ENCODE measurements at places on chromosomes 3 and 15.

GRCh38 chr15:64731012-64731804, 44.2 kb downstream of the RBPMS2 start:
- no peak for DNase-seq

- DNase-seq: no peak
Measured at GRCh38 chr15:98083203-98083910, 122.9 kb downstream of the ARRDC4 start.

DNA sequence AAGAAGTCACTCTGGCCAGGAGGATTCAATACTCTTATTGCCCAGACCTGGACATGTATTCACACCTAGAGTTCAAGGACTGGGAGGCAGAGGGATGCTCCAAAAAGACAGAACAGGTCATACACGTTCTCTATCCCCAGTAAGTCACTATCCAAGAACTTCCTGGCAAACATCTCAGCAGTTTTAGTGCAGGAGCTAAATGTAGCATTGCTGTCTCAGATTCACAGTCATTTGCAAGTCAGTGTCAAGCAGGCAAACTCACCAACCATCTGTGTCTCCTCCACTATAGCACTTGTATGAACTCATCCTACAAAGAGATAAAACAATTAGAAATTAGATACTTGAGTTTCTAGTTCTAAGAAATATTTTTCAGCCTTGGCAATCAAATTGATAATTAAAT, 38.4 kb downstream of the ABHD17C start:
- DNase-seq: no peak

DNA sequence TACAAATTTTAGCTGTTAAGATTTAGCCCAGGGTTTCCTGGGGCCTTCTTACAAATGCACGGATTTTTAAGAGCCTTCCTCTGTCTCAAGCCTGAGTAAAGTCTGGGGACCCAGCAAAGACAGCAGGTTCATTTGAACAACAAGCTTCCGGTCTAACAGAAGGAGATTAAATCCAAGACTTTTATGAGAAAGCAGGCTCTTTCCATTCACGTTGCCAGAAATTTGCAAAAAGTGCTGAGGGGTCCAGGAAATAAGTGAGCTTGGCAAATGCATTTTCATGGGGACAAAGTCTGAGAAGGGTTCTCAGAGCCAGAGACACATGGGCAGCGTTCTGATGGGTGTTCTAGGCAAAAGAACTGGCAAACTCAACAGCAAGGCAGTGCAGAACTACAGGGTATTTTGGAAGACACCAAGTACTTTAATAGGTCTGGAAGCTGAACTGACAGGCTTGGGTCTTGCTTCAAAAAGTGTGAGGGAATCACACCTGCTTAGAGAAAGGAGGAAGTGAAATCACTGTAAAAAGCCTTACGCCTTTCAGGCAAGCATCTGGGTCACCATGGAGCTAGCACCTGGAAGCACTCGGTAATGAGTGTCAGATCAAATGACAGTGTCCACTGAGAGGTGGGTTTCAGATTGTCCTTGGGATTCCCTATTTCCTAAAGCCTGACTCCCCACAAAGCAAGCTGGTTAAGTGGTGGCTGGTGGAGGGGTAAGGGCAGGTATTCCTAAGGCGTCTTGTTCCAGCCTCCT, 115.8 kb upstream of the ARHGEF3 start:
- no peak for DNase-seq

GRCh38 chr15:65414841-65415621, 7.7 kb downstream of the IGDCC4 start:
- DNase-seq: peak; percentile 77

DNA sequence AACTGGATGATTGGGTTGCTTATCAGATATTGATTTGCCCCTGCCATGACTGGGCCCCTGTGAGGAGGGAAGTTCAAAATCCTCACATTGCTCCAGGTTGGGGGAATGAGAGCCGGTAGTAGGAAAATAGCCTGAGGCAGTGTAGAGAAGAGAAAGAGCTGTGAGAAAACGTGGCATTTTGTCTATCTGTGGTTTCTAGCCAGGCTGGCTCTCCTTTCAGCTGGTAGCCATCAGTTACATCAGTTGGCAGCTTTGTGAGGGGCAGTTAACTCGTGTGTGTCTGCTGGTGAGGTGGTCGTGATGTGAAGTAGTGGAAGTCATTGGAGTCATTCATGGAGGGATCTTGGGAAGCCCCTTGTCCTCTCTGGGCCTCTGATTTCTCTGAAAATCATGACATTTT, 5.2 kb downstream of the ESYT3 start:
- DNase-seq: no peak

GRCh38 chr15:68010361-68011153, 43.6 kb upstream of the PIAS1 start:
- no peak for DNase-seq

GRCh38 chr3:152618529-152618928, 216.4 kb upstream of the P2RY1 start:
- no peak for DNase-seq

DNA sequence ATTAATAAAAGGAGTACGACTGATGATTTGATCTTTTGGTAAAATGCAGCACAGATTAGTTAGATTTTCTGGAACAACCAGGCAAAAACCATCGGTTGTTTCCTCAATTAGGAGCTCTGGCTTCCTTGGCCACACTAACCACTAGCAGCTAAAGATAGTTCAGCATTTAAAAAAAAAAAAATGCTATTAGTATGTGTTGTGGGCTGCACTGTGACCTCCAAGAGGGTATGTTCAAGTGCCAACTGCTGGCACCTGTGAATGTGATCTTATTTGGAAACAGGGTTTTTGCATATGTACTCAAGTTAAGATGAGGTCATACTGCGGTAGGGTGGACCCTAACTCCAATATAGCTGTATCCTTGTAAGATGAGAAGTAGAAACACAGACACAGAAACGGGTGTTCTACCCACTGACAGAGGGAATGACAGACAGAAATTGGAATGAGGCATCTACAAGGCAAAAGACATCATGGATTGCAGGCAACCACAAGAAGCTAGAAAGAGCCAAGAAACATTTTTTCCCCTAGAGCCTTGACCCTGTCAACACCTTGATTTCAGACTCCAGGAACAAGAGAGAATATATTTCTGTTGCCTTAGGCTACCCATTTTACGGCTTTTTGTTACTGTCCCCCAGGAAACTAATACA, 534.6 kb upstream of the ROBO2 start:
- no peak for DNase-seq

DNA sequence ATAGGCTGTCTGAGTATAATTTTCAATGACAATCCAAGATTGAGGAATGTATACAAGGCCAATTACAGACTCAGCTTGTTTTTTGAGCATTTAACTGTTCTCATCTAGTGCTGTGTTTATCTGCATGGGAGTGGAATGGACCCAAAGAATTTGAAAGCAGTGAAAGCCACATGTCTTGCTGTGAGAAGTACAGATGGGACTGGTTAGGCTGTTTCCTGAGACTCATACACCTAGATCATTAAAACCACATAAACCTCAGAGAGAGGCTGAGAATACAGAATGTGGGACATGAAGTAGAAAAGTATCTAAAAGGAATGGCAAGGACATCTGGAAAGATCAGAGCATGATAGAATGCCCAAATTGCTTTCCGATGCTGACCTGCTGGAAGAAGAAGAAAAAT, 224.6 kb downstream of the NLGN1 start:
- no peak for DNase-seq

GRCh38 chr3:131699001-131699400, 196.2 kb upstream of the MRPL3 start:
- no peak for DNase-seq

- no peak for DNase-seq
Measured at GRCh38 chr15:68484696-68485400, 52.9 kb upstream of the ITGA11 start.

DNA sequence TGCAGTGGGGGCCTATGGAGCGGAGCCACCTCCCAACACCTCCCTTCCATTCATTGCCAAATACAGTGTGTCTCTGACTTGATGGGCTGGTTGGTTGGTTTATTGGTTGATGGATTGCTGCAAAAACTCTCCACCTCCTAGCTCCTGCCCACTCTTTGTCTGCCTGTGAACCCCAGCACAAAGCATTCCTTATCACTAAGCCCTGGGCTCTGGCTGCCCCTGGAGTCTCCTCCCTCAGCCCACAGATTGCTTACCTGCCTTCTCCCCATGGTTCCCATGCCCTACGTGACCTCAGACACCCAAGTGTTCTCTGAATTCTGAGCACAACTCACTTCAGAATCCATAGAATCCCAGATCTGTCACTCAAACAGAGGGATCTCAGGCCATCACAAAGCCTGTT, 139.1 kb upstream of the TPM1 start:
- DNase-seq: no peak

DNA sequence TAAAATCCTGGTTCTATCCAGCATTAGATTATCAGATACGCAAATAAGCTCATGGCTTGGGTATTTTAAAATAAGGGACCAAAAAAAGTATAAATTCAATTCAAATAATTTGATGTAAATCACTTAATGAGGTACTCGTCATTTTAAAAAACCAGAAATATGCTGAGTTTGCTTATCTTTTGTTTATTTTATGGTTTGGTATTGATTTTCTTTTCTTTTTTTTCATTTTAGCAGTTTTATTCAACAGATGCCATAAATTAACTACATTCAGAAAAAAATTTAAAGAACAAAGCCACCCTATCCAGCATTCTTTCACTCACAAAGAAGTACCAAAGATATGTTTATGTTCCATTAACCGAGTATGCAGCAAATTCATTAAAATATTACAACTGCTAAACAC, 22.6 kb downstream of the DENND4A start:
- no peak for DNase-seq

DNA sequence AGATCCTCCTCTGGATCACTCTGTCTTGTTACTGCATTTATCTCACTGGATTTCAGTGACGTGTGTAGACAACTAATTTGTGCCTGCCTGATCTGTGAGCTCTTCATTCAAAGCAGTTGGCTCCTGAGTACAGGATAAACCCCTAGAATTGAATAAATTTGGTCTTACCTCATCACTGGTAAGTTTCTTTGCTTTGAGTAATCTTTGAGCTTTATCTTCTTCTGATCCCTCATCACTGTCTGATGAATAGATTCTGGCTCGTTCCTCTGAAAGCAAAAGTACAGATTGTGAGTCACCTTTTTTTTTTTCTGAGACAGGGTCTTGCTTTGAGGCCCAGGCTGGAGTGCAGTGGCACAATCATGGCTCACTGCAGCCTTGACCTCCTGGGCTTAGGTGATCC, 24.5 kb downstream of the LEO1 start:
- DNase-seq: no peak

Data from NCI-H524 treated with DMSO at 0.1 percent for 48 hours (cell line).